Stimulated activated CD4-positive, alpha-beta T cell treated with anti-CD3 and anti-CD28 coated beads, Interleukin-2, amount 100 ng/mL, for 24 hours (primary cell): ENCODE measurements at places on chromosomes 1 and 21.

DNA sequence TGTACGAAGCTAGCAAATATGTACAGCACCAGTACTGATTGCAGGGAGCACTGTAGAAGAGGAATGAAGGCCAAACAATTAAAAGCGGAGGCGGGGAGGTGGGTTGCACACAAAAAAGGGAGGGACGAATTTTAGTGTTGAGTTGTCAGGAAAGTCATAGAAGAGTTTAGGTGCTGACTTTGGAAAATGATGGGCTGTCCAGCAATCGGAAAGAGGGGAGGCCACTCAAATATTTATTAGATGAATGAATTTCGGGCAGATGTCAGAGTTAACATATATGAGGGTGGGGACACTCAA is 537 bp upstream of the ANKRD13C start:
- no peak for DNase-seq

GRCh38 chr1:161728376-161729226 is 7.3 kb downstream of the FCRLB start:
- DNase-seq: no peak

GRCh38 chr1:170670802-170671628 is 7.1 kb downstream of the PRRX1 start:
- DNase-seq: peak; percentile 33

- no peak for DNase-seq
Measured at GRCh38 chr1:70044832-70045231, 160.5 kb downstream of the LRRC40 start.
